SIG-M5 (cell line): ENCODE measurements at places on chromosomes 4 and X.

- no peak for DNase-seq
Measured at GRCh38 chr4:110904435-110905065, 281.7 kb upstream of the PITX2 start.

GRCh38 chr4:14906805-14907204, 95.5 kb upstream of the CPEB2 start:
- DNase-seq, result no peak

DNA sequence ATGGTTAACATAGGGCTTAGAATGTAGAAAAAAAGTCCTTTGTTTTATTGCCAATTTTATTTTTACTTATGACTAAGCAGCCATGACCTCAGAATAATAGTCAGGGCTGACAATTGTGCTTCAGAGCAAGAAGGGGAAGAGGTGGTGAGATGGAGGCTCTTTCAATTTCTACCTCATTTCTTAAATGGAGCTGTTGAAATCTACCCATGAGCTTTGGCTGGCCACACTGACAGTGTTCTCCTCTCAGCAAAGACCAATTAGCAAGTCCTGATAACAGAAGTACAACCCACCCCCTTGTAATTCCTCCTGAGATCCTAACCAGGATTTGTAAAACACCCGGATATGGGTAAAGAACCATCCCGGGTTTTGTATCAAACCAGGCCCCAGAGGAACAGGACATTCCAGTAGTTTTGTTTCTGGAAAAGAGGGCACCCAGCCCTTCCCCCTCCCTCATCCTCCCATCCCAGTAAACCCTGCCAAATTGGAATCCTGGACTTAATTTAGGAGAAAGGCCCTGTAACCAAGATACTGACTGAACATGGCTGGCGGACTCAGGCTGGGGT, at the start of gene HEPH:
Gene HEPH (plus strand): TSS at position 399 of the 563 bp plus-strand sequence. CDS start 6,324 bp downstream, outside the sequence.
- DNase-seq, result no peak

DNA sequence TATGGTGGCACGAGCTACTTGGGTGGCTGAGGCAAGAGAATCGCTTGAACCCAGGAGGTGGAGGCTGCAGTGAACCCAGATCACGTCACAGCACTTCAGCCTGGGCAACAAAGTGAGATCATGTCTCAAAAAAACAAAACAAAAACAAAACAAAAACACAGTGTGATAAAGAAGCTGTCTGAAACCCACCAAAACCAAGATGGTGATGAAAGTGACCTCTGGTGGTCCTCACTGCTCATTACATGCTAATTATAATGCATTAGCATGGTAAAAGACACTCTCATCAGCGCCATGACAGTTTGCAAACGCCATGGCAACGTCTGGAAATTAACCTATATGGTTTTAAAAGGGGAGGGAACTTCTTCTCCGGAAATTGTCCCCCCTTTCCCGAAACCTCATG, 29.4 kb upstream of the OPHN1 start:
- no peak for DNase-seq

- no peak for DNase-seq
Measured at GRCh38 chrX:154751203-154751668, 359 bp upstream of the GAB3 start.

- no peak for DNase-seq
Measured at GRCh38 chrX:31190221-31190975, 118.6 kb upstream of the FTHL17 start.

GRCh38 chrX:125202591-125203248, 117.0 kb upstream of the TEX13C start:
- DNase-seq, result no peak

DNA sequence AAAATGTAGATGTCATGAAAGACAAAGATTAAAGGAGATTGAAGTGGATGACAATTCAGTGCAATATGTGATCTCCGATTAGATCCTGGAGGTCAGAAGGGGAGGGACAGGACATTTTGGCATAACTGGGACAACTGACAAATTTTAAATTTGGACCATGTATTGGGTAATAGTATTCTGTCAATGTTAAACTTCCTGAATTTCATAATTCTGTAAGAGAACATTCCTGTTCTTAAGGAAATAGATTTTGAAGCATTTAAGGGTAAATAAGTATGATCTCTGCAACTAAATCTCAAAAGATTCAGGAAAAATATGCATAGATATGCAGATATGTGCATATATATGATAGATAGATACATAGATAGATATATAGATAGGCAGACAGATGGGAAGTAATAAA, 11.0 kb downstream of the ODAPH start:
- no peak for DNase-seq
